Activated CD4-positive, alpha-beta memory T cell treated with anti-CD3 and anti-CD28 coated beads, Interleukin-2, amount 10 ng/mL, durations not matched to agents 7 days and 5 days (primary cell): ENCODE measurements at places on chromosomes 7 and 10. TPM values are rescaled to one million over a fixed set of nuclear protein-coding genes. Genes with fewer than 3 reads are reported as not detected.

DNA sequence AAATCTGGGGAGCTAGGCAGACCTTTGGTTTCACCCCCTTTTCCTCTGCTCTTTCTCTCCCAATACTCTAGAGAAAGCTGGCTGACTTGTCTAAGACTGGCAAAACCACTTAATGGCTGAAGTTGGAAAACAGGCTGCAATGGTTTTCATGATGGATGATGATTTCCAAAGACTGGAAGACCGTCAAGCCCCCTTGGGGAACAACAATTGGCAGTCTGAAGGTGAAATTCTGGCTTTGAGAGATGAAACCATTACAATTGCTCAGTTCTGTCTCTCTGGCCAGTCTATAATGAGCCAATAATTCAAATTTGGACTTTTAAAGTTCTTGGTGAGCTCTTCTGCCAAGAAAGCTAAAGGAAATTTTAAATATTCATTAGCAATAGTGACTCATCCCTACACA is 680.5 kb downstream of the PARD3 start:
- H3K36me3 ChIP-seq, result no peaks in the 10 kb centered on the region
- no peak for DNase-seq
- no peak overlapping the region for H3K4me3 ChIP-seq
- no peak overlapping the region for H3K27ac ChIP-seq
- peaks cover 8% of the 10 kb centered on the region for H3K27me3 ChIP-seq
- no peaks in the 10 kb centered on the region for H3K4me1 ChIP-seq

DNA sequence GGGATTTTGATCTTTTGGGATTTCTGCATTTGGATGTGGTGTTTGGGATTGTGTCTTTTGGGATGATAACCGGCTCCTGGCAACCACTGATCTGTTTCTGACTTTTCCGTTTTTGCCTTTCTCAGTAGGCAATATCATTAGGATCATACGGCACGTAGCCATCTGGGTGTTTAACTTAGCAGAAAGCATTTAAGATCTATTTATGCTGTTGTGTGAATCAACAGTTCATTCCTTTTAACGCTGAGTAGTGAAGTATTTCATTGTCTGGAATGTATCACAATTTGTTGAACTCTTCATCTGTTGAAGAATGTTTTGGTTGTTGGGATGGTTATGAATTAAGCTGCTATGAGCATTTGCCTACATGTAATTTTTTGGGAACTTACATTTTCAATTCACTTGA is 459.6 kb downstream of the SDK1 start:
- H3K4me3 ChIP-seq, result no peak overlapping the region
- H3K27me3 ChIP-seq, result no peaks in the 10 kb centered on the region
- H3K36me3 ChIP-seq, result no peaks in the 10 kb centered on the region
- H3K27ac ChIP-seq, result no peak overlapping the region
- no peaks in the 10 kb centered on the region for H3K4me1 ChIP-seq
- DNase-seq, result no peak

DNA sequence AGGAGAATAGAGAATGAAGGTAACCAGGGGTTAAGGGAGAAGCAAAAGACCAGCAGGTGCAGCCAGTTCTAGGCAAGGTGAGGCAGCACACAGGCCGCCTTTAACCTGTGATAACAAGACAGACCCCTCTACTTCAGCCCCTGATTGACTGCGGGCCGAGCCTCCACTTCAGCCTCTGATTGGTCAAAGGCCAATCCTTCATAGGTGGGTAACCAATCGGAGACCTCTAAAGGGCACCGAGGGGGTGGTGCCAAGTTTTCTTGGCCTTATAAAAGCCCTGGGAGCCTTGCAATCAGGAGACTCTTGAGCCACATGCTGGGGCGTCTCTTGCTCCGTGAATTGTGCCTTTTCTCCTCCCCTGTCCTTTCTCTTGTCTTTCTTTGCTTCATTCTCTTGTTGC is 98.8 kb downstream of the ELFN1 start:
- no peak overlapping the region for H3K4me3 ChIP-seq
- H3K36me3 ChIP-seq, result no peaks in the 10 kb centered on the region
- H3K4me1 ChIP-seq, result no peaks in the 10 kb centered on the region
- no peak overlapping the region for H3K27ac ChIP-seq
- no peaks in the 10 kb centered on the region for H3K27me3 ChIP-seq
- no peak for DNase-seq

DNA sequence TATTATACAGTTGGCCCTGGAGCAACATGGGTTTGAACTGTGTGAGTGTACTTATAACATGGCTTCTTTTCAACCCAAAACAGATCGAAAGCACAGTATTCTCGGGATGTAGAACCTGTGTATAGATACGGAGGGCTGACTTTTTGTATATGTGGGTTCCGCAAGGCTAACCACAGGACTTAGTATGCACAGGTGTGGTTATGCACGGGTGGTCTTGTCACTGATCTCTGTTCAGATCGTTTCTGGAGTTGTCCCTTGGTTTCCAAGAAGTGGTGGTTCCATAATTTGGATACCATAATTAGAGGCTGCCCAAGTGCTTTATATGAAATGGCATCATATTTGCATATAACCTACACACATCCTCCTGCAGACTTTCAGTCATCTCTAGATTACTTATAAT is 10.9 kb upstream of the BHLHA15 start:
- H3K4me3 ChIP-seq, result no peak overlapping the region
- no peaks in the 10 kb centered on the region for H3K27me3 ChIP-seq
- DNase-seq, result peak; percentile 6
- no peak overlapping the region for H3K27ac ChIP-seq
- peaks cover 25% of the 10 kb centered on the region for H3K36me3 ChIP-seq

- no peak overlapping the region for H3K4me3 ChIP-seq
- no peak for DNase-seq
- H3K27me3 ChIP-seq, result peaks cover 25% of the 10 kb centered on the region
- H3K4me1 ChIP-seq, result no peaks in the 10 kb centered on the region
- H3K36me3 ChIP-seq, result no peaks in the 10 kb centered on the region
These were observed 13.9 kb upstream of the PLXNA4 start for GRCh38 chr7:132590162-132590561.

- H3K4me3 ChIP-seq, result no peak overlapping the region
- H3K27me3 ChIP-seq, result no peaks in the 10 kb centered on the region
- H3K27ac ChIP-seq, result no peak overlapping the region
- peaks cover 10% of the 10 kb centered on the region for H3K4me1 ChIP-seq
- DNase-seq, result no peak
These were observed 16.1 kb upstream of the JMJD1C start for GRCh38 chr10:63481815-63482421.

DNA sequence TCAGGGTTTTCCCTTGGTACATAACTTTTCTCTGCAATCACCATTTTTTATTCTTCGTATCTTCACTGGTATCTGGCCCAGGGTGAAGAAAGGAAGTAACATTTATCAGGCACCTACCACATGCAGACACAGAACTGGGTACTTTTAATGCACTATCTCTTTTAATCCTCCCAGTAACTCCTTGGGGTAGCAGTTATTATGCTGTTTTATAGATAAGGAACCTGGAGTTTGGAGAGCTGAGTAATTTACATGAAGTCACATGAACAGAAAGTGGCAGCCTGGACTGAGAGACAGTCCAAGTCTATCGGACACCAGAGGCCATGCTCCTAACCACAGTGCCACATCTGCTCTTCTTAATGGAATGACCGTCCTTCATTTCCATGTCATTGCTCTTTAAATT is 117.1 kb upstream of the PODXL start:
- H3K4me3 ChIP-seq, result no peak overlapping the region
- DNase-seq, result no peak
- H3K27ac ChIP-seq, result no peak overlapping the region
- H3K27me3 ChIP-seq, result peaks cover 18% of the 10 kb centered on the region
- no peaks in the 10 kb centered on the region for H3K4me1 ChIP-seq

GRCh38 chr7:69683002-69683401 is 84.7 kb downstream of the AUTS2 start:
- H3K27ac ChIP-seq, result no peak overlapping the region
- peaks cover 3% of the 10 kb centered on the region for H3K4me1 ChIP-seq
- no peak for DNase-seq

- H3K36me3 ChIP-seq, result no peaks in the 10 kb centered on the region
- DNase-seq, result no peak
- no peaks in the 10 kb centered on the region for H3K4me1 ChIP-seq
- H3K27me3 ChIP-seq, result no peaks in the 10 kb centered on the region
- H3K4me3 ChIP-seq, result no peak overlapping the region
These were observed 40.5 kb upstream of the DPYSL4 start for GRCh38 chr10:132146271-132146671.

DNA sequence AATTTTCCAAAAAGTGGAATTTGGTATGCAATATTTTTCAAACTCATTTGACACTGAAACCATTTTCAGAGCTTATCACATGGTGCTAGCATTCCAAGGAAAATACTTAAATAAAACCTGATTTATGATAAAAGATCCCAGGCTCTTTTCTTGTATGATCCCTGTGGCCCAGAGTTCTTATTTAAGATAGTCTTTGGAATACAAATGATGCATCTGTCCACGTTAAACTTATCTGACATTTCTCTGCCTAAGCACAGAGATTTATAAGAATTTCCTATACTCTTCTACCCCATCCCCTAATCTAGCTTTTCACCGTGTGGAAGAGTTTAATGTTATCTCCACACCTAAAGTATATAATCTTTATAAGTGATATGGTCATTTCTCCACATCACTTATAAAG is 66.2 kb downstream of the AHR start:
- peaks cover 8% of the 10 kb centered on the region for H3K4me1 ChIP-seq
- no peak overlapping the region for H3K27ac ChIP-seq
- H3K27me3 ChIP-seq, result no peaks in the 10 kb centered on the region
- H3K4me3 ChIP-seq, result no peak overlapping the region
- DNase-seq, result no peak

DNA sequence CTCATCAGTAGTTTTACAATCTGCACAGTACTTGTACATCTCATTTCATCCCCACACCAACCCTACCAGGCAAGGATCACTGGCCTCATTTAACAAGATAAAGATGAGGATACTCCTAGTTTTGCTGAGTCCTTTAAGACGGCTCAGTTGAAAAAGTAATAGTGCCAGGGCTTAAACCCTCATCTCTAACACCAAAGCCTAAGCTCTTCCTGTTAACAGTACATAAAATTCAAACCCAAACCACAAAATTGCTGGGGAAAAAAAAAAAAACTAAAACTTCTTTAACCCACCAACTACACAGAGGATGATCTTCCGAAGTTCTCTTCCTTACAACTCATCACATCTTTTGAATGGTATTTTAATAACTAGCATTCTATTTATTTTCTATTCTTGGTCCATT is 1.3 kb downstream of the SAR1A start:
- H3K4me3 ChIP-seq, result peak overlapping the region; percentile 82
- H3K27ac ChIP-seq, result peak overlapping the region; percentile 86
- H3K27me3 ChIP-seq, result no peaks in the 10 kb centered on the region
- peaks cover 38% of the 10 kb centered on the region for H3K36me3 ChIP-seq

- peaks cover 25% of the 10 kb centered on the region for H3K27me3 ChIP-seq
- peaks cover 5% of the 10 kb centered on the region for H3K4me1 ChIP-seq
- no peak overlapping the region for H3K4me3 ChIP-seq
- no peaks in the 10 kb centered on the region for H3K36me3 ChIP-seq
- no peak overlapping the region for H3K27ac ChIP-seq
These were observed 3.6 kb upstream of the SEMA3C start for GRCh38 chr7:80922253-80923049.

DNA sequence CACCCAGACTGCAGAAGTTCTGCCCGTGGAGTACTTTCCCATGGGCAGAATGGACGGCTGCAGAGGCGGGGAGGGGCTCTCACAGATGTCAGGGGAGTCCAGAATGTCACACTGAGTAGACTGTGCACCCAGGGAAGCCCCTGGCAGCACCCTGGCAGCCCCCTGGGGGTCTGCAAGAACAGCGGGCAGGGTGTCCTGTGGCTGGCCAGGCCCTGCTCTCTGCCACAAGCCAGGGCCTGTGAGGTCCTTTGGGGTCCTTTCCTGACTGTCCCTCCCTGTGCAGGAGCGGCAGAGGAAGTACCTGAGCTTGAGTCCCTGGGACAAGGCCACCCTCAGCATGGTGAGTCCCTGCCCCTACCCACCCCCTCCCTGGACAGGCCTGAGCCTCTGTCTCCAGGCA is 6.1 kb upstream of the SH2B2 start:
- H3K27me3 ChIP-seq, result peaks cover 14% of the 10 kb centered on the region
- H3K4me3 ChIP-seq, result no peak overlapping the region
- H3K27ac ChIP-seq, result no peak overlapping the region
- H3K36me3 ChIP-seq, result no peaks in the 10 kb centered on the region

DNA sequence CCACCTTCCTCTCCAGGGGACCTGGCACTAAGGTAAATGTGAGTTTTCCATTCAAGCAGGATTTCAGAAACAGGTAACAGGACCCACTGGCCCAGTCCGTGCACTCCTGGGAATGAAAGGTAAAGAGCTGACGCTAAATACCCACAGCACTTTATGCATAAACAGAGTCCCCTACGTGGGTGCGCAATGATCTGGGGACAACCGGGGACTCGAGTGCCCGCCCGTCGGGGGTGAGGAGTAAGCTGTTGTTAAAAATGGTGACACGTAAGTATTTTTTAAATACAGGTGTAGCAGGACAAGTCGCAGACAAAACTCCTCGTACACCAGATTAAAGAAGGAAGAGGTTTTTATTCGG is 47.2 kb upstream of the PPP2R2D start:
- no peaks in the 10 kb centered on the region for H3K36me3 ChIP-seq
- H3K27me3 ChIP-seq, result no peaks in the 10 kb centered on the region
- H3K27ac ChIP-seq, result no peak overlapping the region
- no peaks in the 10 kb centered on the region for H3K4me1 ChIP-seq

GRCh38 chr10:49834201-49834600 is 72.1 kb upstream of the OGDHL start:
- no peak overlapping the region for H3K4me3 ChIP-seq
- no peak for DNase-seq
- H3K27me3 ChIP-seq, result no peaks in the 10 kb centered on the region
- H3K36me3 ChIP-seq, result peaks cover 20% of the 10 kb centered on the region
- no peak overlapping the region for H3K27ac ChIP-seq

DNA sequence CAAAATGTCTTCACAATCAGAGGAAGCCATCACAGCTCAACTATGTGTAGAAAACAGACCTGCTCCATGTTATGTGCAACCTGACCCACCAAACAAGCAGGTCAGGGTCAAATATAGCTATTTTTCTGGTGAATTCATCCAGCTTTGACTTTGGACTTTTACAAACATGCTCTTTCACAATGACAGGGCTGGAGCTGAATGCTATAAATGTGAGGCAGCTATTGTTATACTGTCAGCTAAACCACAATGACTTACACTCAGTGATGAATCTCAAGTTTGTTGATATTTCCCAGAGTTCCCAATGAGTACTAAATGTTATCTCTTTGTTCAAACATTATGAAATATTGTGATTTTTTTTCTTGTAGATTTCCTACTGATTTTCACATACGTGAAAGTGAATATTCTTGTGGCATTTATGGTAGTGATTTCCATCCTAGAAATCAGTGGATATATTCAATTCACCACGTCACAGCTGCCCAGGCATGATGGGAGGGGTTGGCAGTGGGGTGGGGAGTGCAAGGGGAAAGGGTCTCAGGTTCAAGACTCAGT is 2.5 kb upstream of the ITIH2 start:
- no peaks in the 10 kb centered on the region for H3K4me1 ChIP-seq
- H3K27me3 ChIP-seq, result peaks cover 14% of the 10 kb centered on the region
- no peak for DNase-seq
- no peaks in the 10 kb centered on the region for H3K36me3 ChIP-seq
- no peak overlapping the region for H3K4me3 ChIP-seq
- no peak overlapping the region for H3K27ac ChIP-seq

ANKRD7 gene
- total RNA-seq, result not detected

SPACDR gene
- total RNA-seq, result 4.0 TPM

RBP4 gene
- total RNA-seq, result not detected

IQCE gene
- total RNA-seq, result 14.0 TPM

TBX20 gene
- 0.38 TPM for total RNA-seq

FAM131B gene
- total RNA-seq, result 1.2 TPM

UCMA gene
- not detected for total RNA-seq

NEBL gene
- not detected for total RNA-seq

C7orf57 gene
- 0.33 TPM for total RNA-seq

SVIL gene
- total RNA-seq, result 12.8 TPM
